ENCODE measurements at places on chromosomes 2 and 18.

DNA sequence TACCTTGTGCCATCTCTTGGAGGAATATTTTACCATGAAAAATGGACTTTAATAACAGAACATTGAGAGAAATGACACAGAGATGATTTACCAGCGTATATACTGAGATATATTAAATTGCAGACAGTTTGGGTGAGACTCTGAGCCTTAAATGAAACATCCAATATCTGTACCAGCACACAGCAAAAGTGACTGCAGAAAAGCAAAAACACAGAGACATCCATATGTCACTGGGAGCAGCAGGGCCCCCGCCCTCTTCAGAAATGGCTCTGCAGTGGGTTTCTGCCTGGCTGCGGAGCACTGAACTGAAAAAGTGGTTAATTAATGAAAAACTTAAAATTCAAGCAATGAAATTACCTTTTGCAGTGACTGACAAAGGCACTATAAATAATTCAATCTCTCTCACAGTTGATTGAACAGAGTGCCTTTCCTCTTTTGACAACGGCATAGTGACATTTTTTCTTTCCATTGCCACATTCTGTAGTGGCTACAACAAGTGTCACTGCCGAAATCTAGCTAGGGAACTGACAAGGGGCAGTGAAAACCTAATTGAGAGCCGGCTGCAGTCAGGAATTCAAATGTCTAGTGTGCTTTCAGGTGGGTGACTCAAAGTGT is 353.4 kb downstream of the ALK start:
- DNase-seq, result no peak

- no peak for DNase-seq
Measured at GRCh38 chr2:160388464-160389263, 104.9 kb downstream of the RBMS1 start.

DNA sequence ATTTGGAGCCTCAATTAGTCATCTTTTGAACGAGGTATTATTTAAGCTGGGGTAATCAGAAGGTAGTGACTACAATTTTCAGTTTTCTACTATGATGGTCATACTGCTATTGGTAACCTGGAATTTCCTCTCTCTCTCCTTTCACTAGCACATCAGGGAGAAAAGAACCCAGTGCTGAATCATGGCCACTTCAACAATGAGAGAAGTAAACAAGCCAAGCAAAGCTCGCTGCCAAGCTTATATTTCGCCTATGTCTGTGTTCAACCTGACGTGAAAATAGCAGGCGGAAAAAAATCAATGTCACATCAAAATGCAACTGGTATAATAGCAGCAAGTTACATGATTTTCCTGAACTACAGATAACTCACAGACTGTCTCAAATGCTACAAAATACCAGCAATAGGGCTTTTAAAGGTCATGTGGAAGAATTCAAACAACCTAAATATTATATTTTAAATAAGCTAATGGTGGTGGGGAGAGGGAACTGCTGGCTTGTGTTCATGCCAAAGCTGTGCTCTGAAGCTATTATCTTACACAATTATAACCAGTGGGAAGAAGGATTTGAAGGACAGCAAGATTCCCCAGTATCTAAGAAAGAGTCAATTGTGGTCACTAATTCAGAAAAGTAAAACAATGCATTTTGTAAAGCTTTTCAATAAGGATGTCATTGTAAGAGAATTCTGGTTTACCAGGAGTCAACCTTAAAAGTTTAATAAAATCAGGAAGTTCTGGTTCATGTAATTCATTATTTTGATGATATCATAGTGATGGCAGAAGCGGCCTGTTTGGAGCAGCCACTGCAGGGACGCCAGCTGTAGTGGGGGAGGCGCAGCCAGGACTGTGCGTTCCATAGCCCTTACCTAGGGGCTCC is 38.0 kb downstream of the RNF152 start:
- no peak for DNase-seq

DNA sequence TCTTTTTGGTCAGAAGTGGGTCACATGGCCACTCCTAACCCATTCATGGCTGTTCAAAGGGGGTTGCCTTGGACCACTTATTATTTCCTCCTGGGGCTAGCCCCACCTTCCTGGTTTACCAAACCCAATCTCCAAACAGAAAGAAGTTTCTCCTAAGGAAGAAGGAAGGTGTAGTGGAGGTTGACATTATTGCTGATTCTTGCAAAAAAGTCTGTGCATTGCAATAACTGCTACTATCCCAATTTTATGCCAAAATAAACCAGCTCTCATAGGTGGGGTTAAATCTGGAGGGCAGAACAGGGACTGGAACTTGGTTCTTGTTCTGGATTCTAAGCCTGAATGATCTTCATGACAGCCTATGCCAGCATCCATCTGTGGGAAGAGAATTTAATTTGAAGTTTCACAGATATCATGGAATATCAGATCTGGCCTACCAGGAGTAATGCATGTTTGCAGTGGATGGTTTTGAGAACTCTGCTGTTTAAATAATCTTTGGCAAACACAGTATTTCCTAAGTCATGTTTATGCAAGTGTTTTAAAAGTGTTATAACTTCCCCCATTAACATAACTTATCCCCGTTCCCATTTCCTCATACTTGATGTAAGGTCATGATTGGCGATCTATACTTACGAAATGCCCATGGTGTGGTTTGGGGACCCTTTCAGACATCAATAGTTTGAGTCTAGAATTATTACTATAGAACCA is 11.9 kb downstream of the ANXA4 start:
- no peak for DNase-seq

GRCh38 chr2:183993052-183993451 is 605.3 kb upstream of the ZNF804A start:
- no peak for DNase-seq

DNA sequence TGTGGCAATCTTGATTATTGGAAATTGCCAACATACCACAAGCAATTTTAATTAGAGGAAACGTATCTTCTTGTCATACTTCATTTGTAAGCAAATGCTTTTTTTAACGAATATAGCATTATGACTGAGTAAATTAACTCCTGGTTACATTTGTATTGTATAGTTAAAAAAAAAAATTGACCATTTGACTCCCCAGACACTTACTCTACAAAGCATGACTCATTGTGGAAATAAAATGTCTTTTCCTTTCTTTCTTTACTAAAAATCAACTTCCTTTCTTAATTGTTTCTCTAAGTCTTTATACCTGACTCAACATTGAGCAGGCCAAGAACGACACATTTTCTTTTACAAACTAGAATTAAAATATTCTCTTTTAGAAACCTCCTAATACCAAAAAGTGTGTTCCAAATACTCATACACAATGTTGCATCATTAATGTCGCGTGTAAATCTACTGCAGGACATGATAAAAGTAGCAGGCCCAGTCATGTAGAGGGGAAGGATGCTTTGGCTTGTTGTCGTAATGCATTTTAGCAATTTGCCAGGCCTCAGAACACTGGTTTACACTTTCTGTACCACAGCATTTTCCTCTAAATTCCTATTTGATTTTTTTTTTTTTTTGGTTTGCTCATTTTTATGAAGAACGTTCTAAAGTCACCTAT is 349.6 kb upstream of the KCNH7 start:
- no peak for DNase-seq

GRCh38 chr2:155494744-155495143 is 796.2 kb downstream of the KCNJ3 start:
- no peak for DNase-seq

DNA sequence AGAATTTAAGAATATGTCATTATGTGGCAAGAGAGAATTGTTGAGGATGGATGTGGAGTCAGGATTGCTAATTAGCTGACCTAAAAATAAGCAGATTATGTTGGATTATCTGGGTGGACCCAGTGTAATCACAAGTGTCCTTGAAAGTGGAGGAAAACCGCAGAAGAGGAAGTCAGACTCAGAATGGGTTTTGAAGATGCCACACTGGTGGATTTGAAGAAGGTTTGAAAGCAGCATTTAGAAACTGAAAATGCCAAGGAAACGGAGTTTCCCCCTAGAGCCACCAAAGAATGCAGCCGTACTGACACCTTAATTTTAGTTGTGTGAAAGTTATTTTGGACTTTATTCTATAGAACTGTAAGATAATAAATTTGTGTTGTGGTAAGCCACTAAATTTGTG is 41.6 kb upstream of the DPP10 start:
- DNase-seq, result no peak

DNA sequence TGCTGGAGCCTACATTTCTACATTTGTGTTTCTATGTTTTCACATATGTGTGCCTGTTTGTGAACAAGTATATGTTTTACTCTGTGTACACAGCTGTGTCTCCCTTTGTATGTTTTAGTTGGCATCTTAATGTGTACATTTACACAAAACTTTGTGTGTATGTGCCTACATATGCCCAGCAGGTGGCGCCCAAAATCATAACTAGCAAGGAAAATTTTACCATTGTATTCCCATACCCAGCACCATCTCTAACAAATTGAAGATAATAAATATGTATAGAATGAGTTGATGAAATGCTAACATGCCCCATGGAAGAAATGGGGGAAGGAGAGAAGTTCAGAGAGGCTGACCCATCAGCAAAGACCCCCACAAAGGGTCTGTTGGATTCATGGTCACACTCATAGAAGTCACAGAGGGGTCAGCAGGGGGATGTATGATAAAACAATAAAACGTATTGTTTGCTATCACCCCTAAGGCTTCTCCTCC is 48.1 kb downstream of the PKDCC start:
- DNase-seq, result peak; percentile 51

DNA sequence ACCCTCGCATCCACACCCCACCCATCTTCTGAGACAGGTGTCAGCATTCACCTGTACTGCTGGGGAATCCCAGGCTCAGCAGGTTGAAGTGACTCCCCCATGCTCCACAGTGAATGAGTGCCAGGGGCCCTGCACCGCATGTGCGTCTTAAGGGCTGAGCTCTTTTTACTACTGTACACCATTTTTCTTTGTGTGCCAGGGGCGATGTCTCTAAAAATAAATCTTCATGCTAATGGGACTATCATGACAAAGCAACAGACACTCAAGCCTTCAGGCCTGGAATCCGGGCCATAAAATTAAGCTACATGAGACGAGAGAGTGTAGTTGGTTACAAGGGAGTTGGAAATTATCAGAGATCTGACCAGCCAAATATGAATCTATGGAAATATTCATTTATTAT is 294.8 kb downstream of the LPIN1 start:
- DNase-seq, result no peak

GRCh38 chr2:121366040-121366439 is 81.0 kb upstream of the TFCP2L1 start:
- no peak for DNase-seq

DNA sequence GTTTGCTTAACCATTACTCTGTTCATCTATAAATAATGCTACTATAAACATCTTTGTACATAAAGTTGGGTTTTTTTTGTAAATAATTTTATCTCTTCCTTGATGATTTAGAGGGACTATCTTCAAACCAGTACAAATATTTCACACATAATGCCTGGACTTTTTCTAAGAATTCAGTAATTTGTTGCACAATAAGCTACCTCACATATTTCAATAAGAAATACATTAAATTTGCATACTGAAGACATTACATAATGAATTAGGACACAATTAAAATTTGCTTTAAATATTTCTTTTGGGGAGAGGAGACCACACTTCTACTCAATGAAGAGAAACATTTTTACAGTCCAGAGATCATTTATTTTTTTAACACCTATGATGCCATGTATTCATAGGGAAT is 7.2 kb upstream of the ROCK1 start:
- no peak for DNase-seq

DNA sequence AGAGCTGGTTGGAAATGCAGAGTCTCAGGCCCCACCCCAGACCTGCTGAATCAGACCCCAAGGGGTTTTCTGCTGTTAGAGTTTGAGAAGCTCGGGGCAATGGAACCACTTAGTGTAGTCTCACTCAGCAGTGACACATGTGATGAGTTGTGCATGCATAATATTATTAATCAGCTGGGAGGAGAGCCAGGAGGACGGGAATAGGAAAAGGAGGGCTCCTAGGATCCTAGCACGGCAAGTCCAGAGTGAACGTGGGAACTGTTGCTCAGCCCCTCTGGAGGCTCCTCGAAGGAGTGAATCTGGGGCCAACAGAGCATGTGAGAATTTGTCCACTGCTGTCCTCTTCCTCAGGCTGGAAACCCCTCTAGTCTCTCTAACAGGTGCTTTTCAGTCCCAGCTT is 87.1 kb downstream of the HS1BP3 start:
- no peak for DNase-seq

DNA sequence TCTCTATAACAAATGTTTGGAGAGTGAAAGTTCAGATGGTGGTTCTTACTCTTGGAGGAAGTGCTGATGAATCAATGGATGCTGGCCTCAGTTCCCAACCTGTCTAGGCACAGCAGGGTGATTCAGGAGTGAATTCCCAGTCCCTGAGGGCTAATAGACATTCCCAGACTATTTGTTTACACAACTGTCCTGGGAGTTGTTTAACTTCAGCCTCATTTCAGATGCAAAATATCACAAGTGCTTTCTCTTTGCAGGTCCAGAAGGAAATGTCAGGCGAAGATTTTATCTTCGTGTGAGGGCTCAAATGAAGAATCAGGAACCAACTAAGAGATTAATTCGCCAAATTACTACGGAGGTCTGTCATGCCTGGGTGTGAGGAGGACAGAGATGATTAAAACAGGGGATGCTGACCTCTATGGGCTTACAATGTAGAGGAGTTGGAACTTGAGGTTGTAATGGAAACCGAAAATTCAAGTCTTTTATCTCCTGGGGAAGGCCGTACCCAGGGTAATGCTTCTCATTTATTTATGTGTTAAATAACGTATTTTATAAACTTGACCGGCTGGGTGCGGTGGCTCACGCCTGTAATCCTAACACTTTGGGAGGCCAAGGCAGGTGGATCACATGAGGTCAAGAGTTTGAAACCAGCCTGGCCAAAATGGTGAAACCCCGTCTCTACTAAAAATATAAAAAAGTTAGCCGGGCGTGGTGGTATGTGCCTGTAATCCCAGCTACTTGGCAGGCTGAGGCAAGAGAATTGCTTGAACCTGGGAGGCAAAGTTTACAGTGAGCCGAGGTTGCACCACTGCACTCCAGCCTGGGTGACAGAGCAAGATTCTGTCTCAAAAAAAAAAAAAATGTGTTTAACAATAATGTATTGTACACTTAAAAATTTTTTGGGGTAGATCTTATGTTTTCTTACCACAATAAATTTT is 38.7 kb upstream of the SLC1A4 start:
- DNase-seq, result no peak

DNA sequence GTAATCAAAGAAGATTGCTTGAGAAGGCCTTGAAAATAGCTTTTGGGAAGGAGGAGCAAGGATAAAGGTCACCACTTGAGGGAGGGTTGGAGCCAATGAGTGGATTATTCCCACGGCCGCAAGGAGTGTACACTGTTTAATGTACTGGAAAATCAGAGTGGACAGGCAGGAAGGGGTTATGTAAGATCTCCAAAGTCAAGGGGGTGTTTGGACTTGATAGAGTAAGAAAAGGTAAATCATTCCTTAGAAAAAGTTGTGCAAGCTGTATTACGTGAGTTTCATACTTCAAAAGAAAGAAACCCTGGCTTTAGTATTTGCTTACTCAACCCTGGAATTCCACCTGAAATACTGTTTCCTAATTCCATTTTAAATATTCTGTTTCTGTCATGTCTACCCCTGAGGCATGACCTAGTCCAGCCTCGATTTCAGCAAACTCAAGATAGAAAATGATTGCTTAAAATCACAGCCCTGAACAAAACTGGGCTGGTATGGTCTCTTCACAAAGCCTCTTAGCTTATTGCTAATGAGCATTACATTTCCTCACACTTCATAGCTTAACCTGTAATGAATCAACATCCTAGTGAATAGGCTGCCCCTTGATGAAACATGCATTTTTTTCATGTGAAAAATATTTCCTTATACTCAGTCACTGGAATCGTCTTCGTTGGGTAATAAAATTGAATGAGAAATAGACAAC is 1.1 kb downstream of the MREG start:
- DNase-seq, result no peak

- no peak for DNase-seq
Measured at GRCh38 chr2:217958206-217958883, 44.5 kb downstream of the TNS1 start.

Data from stimulated activated CD4-positive, alpha-beta T cell treated with anti-CD3 and anti-CD28 coated beads, Interleukin-1b, Interleukin-23, amount 100 ng/mL, for 1 hour (primary cell).